ENCODE measurements at places on chromosomes 16 and 17. TPM values are rescaled to one million over a fixed set of nuclear protein-coding genes. Genes with fewer than 3 reads are reported as not detected.

GRCh38 chr16:78249056-78249455, 149.6 kb downstream of the WWOX start:
- peak; percentile 80 for DNase-seq
- no peaks in the 10 kb centered on the region for H3K27me3 ChIP-seq
- H3K4me3 ChIP-seq: no peak overlapping the region
- no peaks in the 10 kb centered on the region for H3K36me3 ChIP-seq
- peak overlapping the region; percentile 73 for H3K27ac ChIP-seq
- no peaks in the 10 kb centered on the region for H3K4me1 ChIP-seq

- DNase-seq: no peak
- no peaks in the 10 kb centered on the region for H3K4me1 ChIP-seq
- H3K27ac ChIP-seq: no peak overlapping the region
- no peaks in the 10 kb centered on the region for H3K27me3 ChIP-seq
- H3K4me3 ChIP-seq: no peak overlapping the region
These were observed 164.0 kb downstream of the MAP2K6 start for GRCh38 chr17:69578385-69578936.

CES1 gene
- total RNA-seq: 11.9 TPM

- no peaks in the 10 kb centered on the region for H3K36me3 ChIP-seq
- DNase-seq: no peak
- H3K27ac ChIP-seq: no peak overlapping the region
- no peaks in the 10 kb centered on the region for H3K4me1 ChIP-seq
These were observed 1.2 kb upstream of the IGSF6 start for GRCh38 chr16:21653571-21653970.

DNA sequence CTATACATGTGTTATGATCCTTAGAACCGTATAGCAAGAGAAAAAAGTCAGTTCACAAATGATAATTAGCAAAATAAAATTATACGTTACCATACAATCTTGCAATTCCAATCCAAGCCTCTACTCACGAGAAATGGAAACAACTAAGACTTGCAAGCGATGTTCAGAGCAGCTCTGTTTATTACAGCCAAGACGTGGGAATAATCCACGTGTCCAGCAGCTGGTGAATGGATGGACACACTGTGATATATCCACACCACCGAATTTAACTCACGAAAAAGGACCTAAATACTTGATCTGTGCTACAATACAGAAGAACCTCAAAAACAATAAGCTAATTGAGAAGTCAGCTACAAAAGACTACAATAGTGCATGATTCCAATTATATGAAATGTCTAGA, 88.1 kb downstream of the ADCY9 start:
- DNase-seq: no peak
- no peaks in the 10 kb centered on the region for H3K4me1 ChIP-seq
- H3K4me3 ChIP-seq: no peak overlapping the region
- no peaks in the 10 kb centered on the region for H3K36me3 ChIP-seq
- H3K27ac ChIP-seq: no peak overlapping the region
- no peaks in the 10 kb centered on the region for H3K27me3 ChIP-seq

GRCh38 chr16:2866431-2866830, 8.5 kb upstream of the PRSS22 start:
- no peak overlapping the region for H3K4me3 ChIP-seq
- no peaks in the 10 kb centered on the region for H3K36me3 ChIP-seq
- no peaks in the 10 kb centered on the region for H3K4me1 ChIP-seq
- H3K27me3 ChIP-seq: no peaks in the 10 kb centered on the region
- no peak for DNase-seq

DNA sequence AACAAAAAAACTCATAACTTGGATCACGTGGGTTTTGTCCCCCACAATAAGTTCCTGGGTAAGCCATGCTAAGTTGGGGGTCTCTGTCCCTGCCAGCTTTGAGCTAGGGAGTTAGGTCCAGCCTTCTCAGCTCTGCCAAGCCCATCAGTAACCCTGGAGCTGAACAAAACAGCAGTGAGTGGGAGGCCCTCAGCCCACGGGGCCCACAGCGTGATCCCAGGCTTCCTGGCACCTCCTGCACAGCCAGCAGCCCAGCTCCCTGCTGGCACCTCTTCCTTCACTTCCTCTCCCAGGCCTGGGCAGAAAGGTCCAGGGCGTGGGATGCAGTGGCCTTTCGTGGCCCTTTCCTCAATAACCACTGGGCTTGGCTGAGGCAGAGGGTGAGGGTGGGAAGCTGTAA, 35.5 kb upstream of the CDC42EP4 start:
- no peaks in the 10 kb centered on the region for H3K27me3 ChIP-seq
- no peak for DNase-seq
- H3K36me3 ChIP-seq: no peaks in the 10 kb centered on the region
- no peak overlapping the region for H3K4me3 ChIP-seq

ABCC3 gene
- 156 TPM for total RNA-seq

CISD3 gene
- 37.7 TPM for total RNA-seq

GRCh38 chr16:57360321-57360935, 1.8 kb downstream of the CCL22 start:
- DNase-seq: no peak
- no peaks in the 10 kb centered on the region for H3K36me3 ChIP-seq
- no peaks in the 10 kb centered on the region for H3K4me1 ChIP-seq
- no peak overlapping the region for H3K27ac ChIP-seq
- no peaks in the 10 kb centered on the region for H3K27me3 ChIP-seq

TERB1 gene
- total RNA-seq: 0.19 TPM

DNA sequence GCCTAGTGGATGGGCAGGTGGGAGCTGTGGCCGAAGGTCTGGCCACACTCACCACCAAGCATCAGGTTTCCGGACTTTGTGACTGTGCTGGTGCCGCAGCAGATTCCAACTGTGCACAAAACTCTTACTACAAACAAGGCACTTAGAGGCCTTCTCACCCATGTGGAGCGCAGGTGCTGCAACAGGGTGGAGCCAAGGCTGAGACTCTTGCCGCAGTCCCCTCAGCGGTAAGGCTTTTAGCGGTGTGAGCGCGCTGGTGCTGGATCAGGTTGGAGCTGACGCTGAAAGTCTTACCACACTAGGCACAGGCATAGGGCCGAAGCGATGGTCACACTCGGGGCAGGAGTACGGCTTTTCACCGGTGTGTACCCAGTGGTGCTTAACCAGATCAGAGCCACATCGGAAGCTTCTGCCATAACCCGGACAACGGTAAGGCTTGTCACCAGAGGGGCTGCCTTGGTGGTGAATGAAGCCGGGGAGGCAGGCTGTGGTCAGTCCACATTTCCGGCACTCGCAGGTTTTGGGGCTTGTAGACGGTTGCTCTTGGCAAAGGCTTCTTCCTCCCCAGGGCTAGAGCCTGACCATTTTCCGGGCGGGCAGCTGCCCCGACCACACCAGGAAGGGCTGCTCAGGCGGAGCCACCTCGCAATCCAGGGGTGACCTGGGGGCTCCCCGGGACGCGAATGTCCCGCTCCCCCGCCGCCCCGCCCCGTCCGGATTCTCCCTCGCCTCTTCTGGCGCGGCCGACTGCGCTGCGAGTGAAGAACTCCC, 1.0 kb upstream of the ARMC5 start:
- peak overlapping the region; percentile 100 for H3K27ac ChIP-seq
- peak overlapping the region; percentile 83 for H3K4me3 ChIP-seq
- peaks cover 4% of the 10 kb centered on the region for H3K36me3 ChIP-seq
- H3K27me3 ChIP-seq: no peaks in the 10 kb centered on the region
- DNase-seq: peak; percentile 70
- peaks cover 36% of the 10 kb centered on the region for H3K4me1 ChIP-seq

- H3K4me1 ChIP-seq: no peaks in the 10 kb centered on the region
- no peak overlapping the region for H3K4me3 ChIP-seq
- no peak overlapping the region for H3K27ac ChIP-seq
- peaks cover under 1% of the 10 kb centered on the region for H3K36me3 ChIP-seq
- DNase-seq: no peak
These were observed 95.9 kb downstream of the KPNA2 start for GRCh38 chr17:68131456-68131855.

DNA sequence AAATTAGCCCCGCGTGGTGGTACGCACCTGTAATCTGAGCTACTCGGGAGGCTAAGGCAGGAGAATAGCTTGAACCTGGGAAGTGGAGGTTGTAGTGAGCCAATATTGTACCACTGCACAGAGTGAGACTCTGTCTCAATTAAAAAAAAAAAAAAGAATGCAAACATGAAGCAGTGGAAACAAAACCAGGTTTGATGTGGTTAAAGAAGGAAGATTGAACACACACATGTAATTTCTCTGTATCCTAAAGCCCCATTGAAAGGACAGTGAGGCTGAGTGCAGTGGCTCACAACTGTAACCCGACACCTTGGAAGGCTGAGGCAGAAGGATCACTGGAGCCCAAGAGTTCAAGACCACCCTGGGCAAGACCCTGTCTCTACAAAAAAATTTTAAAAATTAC, 26.5 kb upstream of the SBK1 start:
- no peak overlapping the region for H3K27ac ChIP-seq
- H3K4me1 ChIP-seq: no peaks in the 10 kb centered on the region

- H3K27me3 ChIP-seq: no peaks in the 10 kb centered on the region
- H3K4me1 ChIP-seq: no peaks in the 10 kb centered on the region
- H3K27ac ChIP-seq: no peak overlapping the region
These were observed 6.2 kb downstream of the CYBC1 start for GRCh38 chr17:82444284-82444893.

DNA sequence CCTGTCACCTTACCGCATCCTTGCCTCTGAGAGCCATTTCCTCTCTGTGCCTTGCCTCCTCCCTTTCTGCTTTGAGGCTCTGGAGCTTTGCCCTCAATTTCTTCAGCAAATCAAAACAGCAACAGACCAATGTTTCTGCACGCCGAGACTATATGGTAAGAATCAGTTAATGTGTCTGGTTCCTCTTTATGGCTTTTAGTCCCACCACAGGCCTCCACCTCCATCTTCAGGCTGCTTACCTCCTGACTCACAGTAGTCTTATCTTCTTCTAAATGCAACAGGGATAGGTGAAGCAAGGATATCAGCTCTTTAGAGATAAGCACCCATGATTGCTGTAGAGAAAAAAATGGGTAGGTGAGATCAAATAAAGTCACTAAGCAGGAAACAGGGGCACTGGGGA, 9.2 kb upstream of the ALDOC start:
- H3K36me3 ChIP-seq: peaks cover 6% of the 10 kb centered on the region
- H3K4me1 ChIP-seq: no peaks in the 10 kb centered on the region
- H3K4me3 ChIP-seq: no peak overlapping the region
- no peak for DNase-seq

DNA sequence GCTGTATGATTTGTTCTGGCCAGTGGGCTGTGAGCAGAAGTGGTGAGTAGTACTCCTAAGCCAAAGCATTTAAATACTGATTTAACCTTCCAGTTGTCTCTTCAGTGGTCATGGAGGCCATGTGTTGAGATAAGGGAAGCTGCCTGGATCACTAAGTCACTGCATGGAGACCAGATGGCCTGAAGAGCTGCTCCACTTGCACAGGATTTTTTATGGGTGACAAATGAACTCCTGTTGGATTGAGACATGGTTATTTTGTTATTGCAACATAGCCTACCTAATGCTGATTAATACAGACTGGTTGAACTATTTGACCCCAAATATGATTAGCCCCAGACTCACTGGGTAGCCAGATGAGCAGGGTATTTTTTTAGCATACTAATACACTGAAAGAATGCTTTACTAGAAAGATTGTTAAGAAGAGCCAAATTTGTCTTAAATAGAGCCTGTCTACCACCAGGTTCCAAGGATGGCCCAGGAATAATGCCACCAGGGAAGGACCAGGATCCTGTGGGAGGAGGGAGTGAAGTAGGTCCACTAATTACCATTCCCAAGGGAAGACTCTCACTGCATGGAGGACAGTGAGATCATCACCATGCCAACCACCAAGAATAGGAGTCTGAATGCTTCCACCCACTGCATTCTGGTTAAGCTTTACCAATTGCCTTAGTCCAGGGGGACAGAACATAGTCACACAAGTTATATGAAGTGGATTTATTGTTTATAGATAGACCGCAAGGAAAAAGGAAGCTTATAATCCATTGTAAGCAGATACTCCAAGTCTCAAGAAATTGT, 187.4 kb upstream of the IRX6 start:
- no peak overlapping the region for H3K4me3 ChIP-seq
- no peak for DNase-seq
- no peaks in the 10 kb centered on the region for H3K27me3 ChIP-seq

GRCh38 chr16:22353191-22353919, 21.1 kb downstream of the CDR2 start:
- peaks cover 13% of the 10 kb centered on the region for H3K36me3 ChIP-seq
- no peaks in the 10 kb centered on the region for H3K4me1 ChIP-seq
- no peaks in the 10 kb centered on the region for H3K27me3 ChIP-seq

GRCh38 chr17:42233994-42234393, 39.7 kb upstream of the GHDC start:
- DNase-seq: no peak
- no peaks in the 10 kb centered on the region for H3K27me3 ChIP-seq
- H3K36me3 ChIP-seq: no peaks in the 10 kb centered on the region

PLXDC1 gene
- total RNA-seq: 11.1 TPM

RNF222 gene
- not detected for total RNA-seq

DNA sequence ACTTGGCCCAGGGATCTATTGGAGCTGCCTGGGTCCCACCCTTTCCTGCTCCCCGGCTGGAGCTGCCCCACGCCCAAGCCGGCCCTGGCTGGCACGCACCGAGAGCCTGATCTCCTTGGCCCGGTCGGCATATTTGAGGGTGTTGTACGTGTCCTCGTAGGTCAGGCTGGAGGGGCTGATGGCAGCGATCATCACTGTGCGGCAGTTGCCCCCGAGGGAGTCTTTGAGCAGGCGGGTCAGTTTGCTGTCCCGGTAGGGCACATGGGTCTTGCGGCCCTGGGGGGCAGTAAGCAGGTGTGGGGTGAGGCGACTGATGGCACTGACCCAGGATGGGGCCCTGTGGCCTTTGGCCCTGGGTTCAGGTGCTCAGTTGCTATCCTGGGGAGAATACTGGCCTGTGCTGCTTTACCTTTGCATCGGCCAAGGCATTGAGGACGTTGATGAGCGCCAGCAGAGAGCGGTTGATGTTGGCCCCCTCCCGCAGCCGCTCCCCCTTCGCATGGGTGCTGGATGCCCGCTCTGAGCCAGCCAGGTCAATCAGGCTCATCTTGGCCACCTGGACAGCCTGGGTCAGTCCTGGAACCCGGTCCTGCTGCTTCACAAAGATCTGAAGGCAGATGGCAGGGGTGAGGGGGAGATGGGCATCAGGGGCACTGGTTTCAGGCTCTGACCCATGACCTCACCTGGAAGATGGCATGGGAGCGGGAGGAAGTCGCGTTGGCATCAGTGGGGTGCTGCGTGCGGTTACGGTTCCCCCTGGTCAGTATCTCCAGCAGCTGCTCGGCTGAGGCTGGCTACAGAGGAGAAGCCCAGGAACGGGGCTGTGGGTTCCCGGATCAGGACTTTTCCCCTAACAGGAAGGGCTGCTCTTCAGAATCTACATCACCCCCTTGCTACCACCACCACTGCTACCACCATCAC, 13.5 kb downstream of the KIF18B start:
- no peaks in the 10 kb centered on the region for H3K4me1 ChIP-seq
- no peaks in the 10 kb centered on the region for H3K36me3 ChIP-seq
- no peak for DNase-seq
- no peak overlapping the region for H3K27ac ChIP-seq
- H3K27me3 ChIP-seq: no peaks in the 10 kb centered on the region
- H3K4me3 ChIP-seq: no peak overlapping the region

- H3K27me3 ChIP-seq: no peaks in the 10 kb centered on the region
- no peaks in the 10 kb centered on the region for H3K4me1 ChIP-seq
- no peak overlapping the region for H3K4me3 ChIP-seq
- H3K27ac ChIP-seq: no peak overlapping the region
These were observed 63.4 kb downstream of the PITPNC1 start for GRCh38 chr17:67440277-67441051.

Data from kidney (tissue), 22 donors.